CD8-positive, alpha-beta memory T cell (primary cell): ENCODE measurements at places on chromosomes 2 and 18.

DNA sequence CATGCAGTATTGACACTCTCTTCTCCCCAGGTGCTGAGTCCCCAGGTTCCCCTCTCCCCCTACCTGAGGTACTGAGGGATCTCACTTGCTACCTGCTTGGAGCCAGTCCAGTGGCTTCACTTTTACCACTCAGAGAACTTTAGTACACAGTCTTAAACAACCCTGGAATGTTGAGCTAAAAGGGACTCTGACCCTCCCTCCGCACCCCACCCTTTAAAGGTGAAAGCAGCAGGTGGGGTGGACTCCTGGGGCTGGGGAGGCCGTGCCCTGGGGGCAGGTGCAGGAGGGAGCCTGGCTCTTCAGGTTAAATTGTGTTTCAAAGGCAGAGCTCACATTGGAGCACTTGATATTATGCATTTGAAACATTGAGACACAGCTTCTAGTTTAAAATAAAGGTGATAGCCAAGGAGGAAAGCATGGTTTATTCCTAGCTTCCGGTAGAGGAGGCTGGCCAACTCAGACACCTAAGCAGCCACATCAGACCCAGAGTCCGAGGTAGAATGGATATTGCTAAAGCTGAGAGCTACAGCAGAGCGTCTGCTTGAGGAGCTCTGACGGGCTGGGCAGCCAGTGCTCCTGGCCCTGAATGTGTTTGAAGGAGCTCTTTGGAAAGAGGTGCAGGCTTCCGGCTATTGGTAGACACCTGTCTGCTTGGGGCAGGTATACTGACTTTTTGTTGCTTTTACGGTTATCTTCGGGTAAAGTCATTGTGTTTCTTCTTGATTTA, 196.4 kb downstream of the AGAP1 start:
- DNase-seq, result no peak

DNA sequence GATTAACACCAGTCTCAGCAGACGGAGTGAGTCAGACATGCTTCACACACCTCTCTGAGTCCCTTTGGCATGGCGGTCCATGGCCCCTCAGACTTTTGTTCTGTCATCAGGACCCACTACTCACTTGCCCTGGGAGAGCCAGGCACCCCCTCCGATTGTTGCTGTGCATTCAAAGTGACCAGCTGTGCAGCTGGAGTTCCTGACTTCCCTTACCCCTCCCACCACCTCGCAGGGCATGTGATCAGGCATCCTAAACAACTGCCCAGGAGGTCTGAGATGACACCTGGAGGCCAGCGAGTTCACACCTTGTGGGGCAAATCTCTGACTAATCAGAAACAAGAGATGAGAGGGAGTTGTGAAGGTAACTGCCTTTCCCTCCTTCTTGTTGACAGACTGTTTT, 35.3 kb upstream of the HDAC4 start:
- no peak for DNase-seq

DNA sequence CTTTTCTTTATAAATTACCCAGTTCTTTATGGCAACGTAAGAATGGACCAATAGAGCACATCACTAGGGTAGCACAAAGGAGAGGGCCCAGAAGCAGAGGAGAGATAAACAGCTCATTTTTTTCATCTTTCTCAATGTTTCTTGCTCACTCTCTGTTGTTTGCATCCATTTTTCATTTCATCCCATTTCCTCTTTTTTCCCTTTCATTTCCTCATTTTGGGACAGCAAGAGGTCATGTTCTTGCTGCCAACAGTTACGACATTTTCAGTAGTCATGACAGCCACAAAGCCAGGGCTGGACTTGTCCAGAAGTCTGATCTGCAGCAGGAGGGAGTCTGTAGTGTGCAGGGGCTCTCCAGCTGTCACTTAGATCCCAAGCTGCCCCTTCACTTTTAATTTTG, 52.7 kb upstream of the CYP1B1 start:
- no peak for DNase-seq

DNA sequence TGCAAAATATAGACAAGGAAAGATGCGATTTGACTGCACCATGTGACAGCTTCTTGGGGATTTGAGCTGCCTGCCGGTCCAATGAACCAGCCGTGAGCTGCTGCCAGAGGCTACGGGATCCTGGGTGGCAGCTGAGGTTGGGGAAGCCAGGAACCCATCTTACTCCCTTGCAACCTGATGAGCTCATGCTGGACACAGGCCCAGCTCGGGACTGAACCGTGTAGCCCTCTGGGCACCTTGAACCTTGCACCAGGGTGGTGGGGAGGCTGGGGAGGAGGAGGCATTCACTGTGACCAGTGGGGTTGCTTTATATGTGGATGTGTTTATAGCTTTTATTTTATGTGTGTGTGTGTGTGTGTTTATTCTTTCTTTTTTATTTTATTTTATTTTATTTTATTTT, 9.1 kb downstream of the ALPI start:
- no peak for DNase-seq

- no peak for DNase-seq
Observed at GRCh38 chr2:233384015-233384414, 29.7 kb downstream of the DGKD start.

GRCh38 chr2:187658952-187659525, 104.8 kb upstream of the TFPI start:
- no peak for DNase-seq

DNA sequence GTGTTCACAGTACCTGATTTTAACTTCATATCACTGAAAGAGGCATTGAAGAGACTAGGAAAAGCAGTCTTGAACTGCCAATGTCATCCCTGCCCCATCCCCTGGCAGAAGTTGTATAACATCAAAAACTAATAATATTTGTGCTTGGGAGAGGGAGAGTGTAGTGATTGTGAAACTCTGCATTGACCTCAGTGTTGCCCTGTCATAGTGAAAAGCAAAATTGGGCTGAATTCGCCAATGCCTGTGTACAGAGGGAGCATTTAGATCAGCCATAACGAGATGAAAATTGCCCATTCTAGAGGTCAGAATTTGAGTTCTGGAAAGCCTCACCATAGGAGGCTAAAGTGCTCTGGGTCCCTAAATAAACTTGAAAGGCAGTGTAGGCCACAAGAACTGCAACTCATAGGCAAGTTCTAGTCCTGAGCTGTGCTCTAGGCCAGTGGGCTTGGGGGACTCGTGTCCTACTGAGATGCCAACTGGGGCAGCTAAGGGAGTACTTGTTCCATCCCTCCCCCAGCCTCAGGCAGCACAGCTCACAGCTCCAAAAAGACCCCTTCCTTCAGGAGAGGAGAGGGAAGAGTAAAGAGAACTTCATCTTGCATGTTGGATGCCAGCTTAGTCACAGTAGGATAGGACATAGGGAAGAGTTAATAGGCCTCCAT, 855.6 kb downstream of the TSN start:
- DNase-seq, result no peak

GRCh38 chr2:119422360-119423107, 9.1 kb upstream of the TMEM37 start:
- DNase-seq, result no peak

DNA sequence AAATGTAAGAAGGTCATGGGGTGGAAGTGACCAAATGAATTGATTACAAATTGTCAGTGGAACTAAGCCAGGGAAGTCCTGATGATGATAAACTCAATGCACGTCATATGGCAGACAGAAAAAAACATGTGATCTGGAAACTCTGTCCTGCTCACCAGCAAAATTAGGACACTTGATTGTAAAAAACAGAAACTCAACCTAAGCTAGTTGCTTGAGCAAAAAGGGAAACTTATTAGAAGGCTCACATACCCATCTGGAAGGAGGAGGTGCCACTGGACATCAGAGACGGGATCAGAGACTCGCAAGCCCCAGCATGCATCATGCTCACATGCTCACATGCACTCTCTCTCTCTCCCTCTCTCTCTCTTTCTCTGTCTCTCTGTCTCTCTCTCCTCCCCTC, 96.8 kb downstream of the SP3 start:
- DNase-seq, result no peak

DNA sequence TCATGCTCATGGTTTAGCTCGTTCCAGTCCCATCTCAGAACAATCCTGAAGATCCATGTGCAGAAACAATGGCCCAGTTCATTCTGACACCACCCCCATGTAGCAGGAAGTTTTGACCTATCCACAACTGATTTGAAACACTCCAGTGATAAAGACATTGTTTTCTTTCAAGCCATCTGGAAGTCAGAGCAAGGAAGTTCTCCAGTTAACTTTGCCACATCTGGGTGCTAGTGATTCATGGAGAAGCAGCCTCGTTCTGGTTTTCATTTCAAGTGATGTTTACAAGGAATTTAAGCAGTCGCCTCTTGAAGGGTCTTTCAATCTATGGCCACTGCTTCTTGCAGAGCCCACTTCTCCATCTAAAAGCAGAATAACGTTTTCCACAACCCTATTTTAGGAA, 36.6 kb upstream of the TWIST2 start:
- no peak for DNase-seq

GRCh38 chr2:42906557-42907411, 114.4 kb upstream of the HAAO start:
- no peak for DNase-seq

GRCh38 chr2:1923541-1923940, 179.2 kb upstream of the PXDN start:
- no peak for DNase-seq

DNA sequence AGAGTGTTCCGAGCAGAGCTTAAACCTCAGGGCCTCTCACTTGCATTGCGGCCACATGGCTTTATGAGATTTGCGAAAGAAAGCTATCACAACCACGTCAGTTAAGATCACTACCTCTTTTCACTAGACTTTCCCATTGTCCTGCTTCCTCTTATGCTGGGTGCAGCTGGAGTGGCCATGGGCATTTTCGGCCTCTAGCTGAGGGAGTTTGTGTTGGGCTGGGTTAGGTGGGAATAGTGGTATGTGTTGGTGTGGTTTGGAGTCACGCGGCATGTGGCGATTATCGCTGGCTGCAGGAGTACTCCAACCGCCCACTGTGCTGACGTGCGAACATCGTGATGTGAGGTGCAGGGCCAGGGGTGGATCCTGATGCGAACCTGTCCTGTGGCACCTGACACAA, 27.1 kb downstream of the RALB start:
- DNase-seq, result no peak

DNA sequence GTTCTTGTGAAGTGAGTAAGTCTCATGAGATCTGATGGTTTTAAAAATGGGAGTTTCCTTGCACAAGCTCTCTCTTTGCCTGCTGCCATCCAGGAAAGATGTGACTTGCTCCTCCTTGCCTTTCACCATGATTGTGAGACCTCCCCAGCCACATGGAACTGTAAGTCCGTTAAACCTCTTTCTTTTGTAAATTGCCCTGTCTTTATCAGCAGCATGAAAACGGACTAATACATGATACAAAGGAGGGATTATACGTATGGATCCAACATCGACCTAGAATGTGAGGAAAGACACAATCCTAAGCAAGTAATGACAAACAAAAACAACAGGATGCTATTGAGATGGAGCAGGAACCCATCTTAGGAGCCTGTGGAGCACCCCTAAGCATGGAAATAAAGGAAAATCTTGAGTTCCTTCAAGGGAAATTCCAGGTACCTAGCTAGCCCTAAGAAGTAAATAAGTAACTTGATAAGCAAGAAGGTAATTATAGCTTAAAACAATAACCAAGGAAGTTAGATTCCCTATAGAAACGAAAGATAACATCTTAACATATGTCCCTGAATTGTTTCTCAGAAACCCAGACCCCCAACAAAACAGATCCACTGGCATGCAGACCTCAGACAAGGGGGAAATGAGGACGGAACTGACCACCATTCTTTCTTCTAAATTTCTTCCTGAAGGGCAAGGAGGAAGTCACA, 1.5 kb upstream of the TNFRSF11A start:
- DNase-seq, result no peak
